GM13976 (cell line): ENCODE measurements at places on chromosomes 4 and X.
A peak's percentile ranks its signal among the peaks of the same experiment; 100 is the strongest.

DNA sequence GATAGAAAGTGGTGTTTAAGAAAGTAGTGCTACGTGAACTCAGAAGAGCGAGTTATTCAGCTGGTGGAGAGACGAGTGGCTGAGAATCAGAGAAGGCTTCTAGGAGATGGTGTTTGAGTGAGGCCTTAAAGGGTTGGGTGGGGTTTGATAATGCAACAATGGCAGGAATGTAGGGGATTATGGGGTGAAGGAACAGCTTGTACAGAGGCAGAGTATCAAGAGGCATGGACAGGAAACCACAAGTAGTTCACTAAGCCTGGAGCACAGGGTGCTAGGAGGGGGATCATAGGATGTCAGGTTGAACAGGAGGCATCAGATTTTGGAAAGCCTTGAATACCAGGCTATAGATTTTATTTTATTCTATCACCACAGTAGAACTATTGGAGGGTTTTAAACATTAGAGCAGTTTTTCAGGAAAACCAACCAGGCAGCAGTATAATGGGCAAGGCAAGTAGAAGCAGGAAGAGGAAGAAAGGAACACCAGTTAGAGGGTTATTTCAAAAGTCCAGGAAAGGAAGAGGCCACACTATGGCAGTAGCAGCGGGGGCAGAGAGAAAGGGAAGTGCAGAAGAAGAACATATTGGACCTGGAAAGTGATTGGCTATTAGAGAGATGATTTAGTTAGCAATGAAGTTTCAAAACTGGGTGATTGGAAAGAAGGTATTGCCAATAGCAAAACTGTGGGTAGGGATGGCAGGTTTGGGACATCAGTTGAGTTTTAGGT, 99.2 kb downstream of the DOCK11 start:
- DNase-seq, result no peak

GRCh38 chr4:55297346-55297745, 48.7 kb upstream of the SRD5A3 start:
- DNase-seq, result no peak

- no peak for DNase-seq
These were observed 127.9 kb upstream of the ENPP6 start for GRCh38 chr4:184345573-184345922.

DNA sequence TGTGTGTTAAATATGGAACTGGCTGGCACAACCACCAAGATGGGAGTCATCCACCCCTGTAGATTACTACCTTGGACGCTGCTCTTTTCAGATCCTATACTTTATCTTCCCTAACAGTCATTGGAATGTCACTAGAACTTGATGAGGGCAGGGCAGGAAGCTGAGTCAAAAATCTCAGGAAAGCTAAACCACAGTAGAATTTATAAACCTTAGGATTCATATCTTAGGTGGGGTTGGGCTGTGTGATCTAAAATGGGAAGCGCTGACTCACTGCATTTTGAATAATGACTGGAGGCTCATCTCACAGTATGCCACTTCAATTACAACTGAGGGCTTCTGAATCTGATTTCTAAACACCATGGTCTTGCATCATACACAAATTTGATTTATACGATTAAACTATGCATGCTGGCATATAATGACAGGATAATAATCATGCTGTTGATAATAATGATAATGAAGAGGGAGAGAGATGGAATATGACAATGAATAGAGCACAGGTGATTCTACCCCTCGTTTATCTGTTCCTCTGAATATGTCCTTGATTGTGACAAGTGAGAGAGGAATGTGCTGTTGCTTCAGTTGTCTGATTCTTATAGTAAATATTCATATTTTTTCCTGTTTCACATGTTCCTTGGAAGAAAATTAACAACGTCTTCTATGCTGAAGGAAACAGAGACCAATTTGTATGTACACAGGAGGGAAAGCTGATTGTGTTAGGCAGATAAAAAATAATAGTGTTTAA, 270.3 kb upstream of the HS3ST1 start:
- no peak for DNase-seq

- DNase-seq, result no peak
These were observed 11.6 kb upstream of the TMEM128 start for GRCh38 chr4:4259484-4260100.

DNA sequence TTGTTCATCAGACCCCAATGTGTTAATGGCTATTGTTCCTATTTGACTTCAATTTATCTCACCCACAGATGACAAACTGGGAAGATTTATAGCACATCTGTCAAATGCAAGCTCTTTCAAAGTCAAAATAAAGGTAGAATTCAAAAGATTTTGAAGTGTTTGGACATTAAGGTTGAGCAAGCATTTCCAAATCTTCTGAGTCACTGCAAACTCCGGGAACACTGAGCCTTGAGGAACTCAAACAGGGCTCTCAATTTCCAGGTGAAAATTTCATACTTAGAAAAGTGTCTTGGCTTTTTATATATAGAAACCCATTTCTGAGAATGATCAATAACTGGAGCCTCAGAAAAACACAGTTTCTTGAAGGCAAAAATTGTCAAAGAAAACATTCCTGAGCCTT, 199.5 kb upstream of the IGFBP7 start:
- no peak for DNase-seq

DNA sequence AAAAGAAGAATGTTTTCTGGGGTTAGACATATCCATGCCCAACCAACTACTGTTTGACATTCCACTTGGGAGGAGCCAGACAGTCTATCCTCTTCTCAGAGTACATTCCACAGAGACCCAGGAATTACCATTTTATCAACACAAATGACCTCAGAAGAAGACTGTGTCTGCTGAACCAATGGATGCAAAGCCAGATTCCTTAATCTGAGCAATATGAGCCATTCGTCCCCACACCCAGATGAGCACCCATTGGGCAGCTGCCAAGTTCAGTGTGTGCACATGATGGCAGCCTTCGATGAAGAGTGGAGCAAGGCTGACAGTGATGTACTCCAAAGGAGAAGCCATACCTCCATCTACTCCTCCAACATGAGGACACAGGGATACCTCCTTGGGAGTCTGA, 111.3 kb downstream of the ZNF674 start:
- DNase-seq, result no peak

- DNase-seq, result peak; percentile 51
These were observed 4.3 kb downstream of the HADH start for GRCh38 chr4:107993969-107994368.

DNA sequence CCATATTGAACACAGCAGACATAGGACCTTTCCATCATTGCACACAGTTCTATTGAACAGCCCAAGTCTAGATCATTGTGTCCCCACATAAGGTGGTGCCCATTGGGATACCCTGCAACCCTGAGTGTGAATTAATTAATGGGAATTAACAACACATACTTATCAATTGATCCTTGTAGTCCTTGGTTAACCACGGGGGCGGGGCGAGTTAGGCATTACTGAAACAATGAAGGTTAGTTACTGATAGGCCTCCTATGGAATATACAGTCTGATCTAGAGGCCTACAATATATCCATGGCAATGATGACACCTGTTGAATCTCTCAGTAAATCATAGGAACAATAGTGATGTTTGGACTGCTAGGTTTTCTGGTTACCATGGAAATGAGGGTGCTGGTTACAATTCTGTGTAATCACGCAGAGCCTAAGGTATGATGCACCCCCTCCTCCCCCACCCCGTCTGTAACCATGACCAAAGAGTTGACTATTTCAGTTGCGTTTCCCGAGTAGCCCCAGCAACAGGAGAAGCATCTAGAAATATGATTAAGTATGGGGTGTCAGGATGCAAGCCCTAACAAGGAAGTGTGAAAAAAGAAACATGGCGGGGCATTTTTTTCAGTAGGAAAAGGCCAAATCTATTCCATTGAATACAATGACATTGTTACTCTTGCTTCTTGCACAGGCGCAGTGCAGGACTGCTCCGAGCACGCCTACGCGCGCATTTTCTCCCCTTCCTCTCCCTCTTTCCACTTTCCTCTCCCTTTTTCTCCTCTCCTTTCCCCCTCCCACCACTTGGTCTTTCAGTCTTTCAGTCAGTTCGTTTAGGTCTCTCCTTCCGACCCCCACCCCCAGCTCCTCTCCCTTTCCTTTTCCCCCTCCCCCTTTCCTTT, 677 bp upstream of the NONO start:
- peak; percentile 39 for DNase-seq

GRCh38 chrX:152819266-152819665, 11.3 kb downstream of the CETN2 start:
- DNase-seq, result no peak

DNA sequence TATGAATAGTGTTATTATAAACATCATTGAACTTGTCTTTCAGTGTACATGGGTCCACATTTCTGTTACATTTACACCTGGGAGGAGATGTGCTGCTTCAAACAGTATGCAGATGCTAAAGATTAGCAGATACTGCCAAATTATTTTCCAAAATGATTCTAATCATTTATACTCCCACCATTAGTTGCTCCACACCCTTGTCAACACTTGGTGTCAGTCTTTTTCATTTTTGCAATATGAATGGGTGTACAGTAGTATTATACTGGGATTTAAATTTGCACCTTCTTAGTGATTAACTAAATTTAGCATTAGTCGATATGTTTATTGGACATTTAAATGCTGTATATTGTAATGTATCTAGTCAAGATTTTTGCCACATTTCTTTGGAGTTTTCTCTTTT, 131.6 kb upstream of the GRID2 start:
- DNase-seq, result no peak

GRCh38 chr4:162075726-162076125, 88.1 kb downstream of the FSTL5 start:
- no peak for DNase-seq

GRCh38 chr4:183636503-183636902, 22.5 kb downstream of the RWDD4 start:
- no peak for DNase-seq

DNA sequence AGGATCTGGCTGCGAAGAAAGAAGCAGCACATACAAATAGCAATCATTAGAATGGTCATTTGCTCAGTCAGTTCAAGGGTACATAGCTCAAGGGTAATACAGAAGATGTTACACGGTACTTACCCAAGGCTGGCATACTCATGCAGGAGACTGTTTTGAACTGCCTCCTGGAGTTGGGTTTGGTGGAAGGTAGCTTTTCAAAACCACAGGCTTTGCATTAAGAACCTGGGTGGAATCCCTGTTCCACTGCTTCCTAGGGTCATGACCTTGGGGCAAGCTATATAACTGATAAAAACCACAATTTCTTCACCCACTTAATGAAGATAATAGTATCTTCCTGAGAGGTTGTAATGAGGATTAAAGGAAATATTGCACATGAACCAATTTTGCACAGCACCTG, 36.5 kb downstream of the TBC1D9 start:
- DNase-seq, result no peak

DNA sequence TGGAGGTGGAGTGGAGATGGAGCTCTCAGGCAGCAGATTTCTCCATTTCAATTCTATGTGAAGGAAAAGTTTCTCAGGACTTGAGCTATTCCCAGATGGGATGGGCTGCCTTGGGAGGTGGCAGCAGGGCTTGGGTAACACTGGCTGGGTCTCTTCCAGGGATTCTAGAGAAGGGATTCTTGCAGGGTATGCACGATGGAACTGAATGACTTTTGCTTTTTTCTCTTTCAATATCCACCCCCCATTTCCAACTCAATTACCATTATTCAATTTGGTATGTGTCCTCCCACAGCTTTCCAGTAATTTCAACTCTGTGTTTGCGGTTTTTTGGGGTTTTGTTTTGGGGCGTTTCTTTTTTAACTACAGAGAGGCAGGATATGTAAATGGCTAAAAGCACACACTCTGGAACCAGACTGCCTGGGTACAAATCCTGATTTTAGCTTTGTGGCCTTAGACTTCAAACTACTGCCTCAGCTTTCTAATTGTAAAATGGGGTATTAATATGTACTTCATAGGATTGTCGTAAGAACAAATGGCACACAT, 228.8 kb downstream of the EVC2 start:
- DNase-seq, result no peak

- no peak for DNase-seq
These were observed 70.2 kb downstream of the GC start for GRCh38 chr4:71713611-71714203.

- no peak for DNase-seq
These were observed 18.8 kb downstream of the SPON2 start for GRCh38 chr4:1153567-1154090.

GRCh38 chr4:94571298-94571697, 119.6 kb downstream of the PDLIM5 start:
- no peak for DNase-seq

- DNase-seq, result no peak
These were observed 115.1 kb downstream of the PPP3CA start for GRCh38 chr4:101232074-101232776.

GRCh38 chr4:125123570-125124109, 191.1 kb upstream of the FAT4 start:
- DNase-seq, result no peak

DNA sequence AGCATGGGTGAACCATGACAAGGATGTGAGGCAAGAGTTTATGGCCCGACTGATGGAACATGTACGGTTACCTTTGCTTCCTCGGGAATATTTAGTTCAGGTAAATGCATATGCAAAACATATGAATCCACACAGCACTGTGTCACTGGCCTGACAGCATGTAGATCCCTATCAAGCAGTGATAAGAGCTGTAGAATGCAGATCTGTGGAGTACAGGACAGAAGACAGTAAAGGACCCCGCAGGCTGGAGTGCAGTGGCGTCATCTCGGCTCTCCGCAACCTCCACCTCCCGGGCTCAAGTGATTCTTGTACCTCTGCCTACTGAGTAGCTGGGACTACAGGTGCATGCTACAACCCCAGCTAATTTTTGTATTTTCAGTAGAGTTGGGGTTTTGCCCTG, 29.8 kb upstream of the MSMO1 start:
- DNase-seq, result no peak

DNA sequence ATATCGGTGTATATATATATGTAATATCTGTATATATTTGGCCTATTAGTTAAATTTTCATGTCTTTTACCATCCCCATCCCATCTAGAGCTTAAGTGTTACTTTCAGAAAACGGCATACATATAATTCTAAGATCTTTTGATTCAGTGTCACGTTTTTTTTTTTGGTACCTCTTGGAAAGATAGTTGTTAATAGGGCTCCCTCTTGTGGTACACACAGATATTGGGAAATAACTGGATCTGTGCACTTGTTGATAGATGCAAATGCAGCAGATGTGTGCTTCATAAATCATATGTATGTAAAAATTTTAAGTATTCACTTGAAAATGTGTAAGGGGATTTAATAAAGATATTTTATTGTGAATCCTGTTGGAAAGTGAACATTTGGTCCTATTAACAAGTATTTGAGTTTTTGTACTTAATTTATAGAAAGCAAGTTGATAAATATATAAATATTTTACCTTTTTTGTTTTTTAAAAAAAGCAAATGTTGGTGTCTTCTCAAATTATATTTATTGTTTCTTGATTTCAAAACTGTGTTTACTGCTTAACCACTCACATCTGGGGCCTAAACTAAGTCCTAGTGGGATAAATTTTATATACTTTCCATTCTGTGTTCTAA, 74.7 kb downstream of the PAQR3 start:
- peak; percentile 39 for DNase-seq

GRCh38 chrX:146264763-146265375, 447.2 kb downstream of the SLITRK2 start:
- no peak for DNase-seq

GRCh38 chr4:41748571-41749475, at the start of gene PHOX2B:
TSS of gene PHOX2B (minus strand) at chr4:41748725. CDS start at chr4:41748610, 115 bp downstream.
- DNase-seq, result no peak

DNA sequence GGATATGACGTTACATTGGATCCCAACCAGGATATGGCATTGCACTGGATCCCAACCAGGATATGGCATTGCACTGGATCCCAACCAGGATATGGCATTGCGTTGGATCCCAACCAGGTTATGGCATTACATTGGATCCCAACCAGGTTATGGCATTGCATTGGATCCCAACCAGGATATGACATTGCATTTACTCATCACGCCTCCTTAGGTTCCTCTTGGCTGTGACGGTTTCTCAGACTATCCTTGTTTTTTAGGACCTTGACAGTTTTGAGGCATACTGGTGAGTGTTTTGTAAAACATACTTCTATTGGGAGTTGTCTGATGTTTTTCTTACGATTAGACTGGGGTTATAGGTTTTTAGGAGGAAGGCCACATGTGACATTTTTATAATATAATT, 5.4 kb upstream of the ACSL1 start:
- DNase-seq, result no peak
